NCI-H446 (cell line): ENCODE measurements at places on chromosomes 7 and 10.

- DNase-seq: no peak
Measured at GRCh38 chr10:126006906-126007305, 110.5 kb downstream of the FANK1 start.

DNA sequence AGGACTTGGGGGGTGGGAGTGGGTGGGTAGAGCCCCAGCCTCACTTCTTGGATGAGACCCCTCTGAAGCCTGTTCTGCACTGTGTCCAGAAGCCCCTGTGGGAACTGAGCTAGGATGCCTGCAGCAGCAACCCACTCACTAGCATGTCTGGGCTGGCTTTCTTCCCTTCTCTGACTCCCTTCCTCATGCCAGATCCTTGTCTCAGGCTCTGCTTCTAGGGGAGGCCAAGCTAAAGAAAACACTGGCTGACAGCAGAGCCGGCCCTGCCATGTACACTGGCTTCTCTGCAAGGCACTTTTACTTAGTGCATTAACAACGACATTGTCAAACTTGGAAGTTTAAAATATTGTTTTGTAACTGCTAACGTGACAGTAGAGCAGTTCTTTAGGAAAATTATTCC is 50.2 kb downstream of the ARHGAP22 start:
- no peak for DNase-seq

- no peak for DNase-seq
Measured at GRCh38 chr7:129767120-129768015, 155.8 kb downstream of the NRF1 start.

DNA sequence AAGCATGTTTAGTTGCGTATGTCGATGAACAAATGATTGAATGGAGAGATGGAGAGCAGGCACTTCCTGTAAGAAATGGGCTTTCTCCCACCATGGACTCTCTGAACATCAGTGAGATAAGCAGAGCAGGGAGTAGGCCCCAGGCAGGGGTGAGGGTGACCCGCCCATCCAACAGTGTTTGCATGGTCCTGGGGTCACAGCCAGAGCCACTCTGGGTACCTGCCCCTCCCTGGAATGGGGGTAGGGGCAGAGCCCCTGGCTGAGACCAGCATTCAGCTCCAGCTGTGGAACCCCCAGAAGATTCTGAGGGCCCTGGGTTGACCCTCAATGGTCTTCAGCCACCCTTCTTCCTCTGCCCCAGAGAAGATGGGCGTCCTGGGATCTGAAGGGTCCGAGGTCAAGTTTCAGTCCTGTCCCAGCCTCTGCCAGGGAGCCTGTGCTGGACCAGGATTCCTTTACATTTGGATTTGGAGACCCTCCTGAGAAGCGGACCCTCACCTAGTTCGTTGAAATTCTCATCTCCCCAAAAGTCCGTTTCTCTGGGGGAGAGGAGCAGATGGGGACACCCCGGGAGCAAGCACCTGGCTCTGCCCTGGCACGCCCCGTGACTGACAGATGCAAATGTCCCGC is 2.4 kb upstream of the FGF8 start:
- no peak for DNase-seq
